ENCODE measurements at places on chromosomes 13 and 19.

DNA sequence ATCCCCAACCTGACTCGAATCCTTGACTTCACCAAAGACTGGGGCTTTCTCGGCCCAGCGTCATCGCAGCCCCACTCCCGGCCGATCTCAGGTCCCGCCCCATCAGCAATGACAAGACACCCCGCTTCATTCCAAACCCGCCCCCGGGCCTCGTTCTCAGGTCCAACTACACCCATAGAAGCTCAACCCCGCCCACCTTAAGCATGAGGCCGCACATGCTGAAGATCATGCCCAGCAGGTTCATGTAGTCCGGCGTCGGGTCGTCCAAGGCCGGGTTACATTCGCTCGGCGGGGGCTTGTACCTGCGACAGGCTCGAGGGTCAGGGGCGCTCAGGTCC is 2.3 kb downstream of the WDR83 start:
- DNase-seq, result peak; percentile 79

- no peak for DNase-seq
Measured at GRCh38 chr19:1370579-1371361, 12.9 kb upstream of the NDUFS7 start.

- DNase-seq, result no peak
Measured at GRCh38 chr19:10690341-10690781, 10.9 kb upstream of the QTRT1 start.

DNA sequence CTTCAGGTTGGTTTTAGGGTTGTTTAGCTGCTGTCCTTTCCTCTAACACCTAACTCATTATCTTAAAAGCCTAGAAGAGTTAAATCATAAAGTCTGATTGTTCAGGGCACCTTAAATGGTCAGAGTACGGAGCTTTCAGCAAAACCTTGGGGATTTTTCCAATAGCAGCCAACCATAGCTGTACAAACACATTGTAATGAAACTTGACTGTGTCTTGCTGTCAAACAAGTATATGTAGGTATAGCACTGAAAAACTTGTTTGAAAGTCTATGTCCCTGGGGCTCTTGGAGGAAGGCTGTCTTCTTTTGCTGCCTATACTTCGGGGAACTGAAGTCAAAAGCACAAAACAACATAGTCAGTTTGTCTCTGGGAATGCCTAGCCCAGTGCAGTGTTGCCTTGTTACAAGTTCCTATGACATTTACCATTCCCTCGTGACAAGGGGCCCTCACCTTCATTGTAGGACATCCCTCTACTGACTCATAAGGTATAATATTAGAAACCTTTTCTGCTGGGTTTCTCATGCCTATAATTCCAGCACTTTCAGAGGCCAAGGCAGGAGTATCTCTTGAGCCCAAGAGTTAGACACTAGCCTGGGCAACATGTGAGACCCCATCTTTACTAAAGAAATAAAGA is 474.5 kb upstream of the NBEA start:
- DNase-seq, result no peak

DNA sequence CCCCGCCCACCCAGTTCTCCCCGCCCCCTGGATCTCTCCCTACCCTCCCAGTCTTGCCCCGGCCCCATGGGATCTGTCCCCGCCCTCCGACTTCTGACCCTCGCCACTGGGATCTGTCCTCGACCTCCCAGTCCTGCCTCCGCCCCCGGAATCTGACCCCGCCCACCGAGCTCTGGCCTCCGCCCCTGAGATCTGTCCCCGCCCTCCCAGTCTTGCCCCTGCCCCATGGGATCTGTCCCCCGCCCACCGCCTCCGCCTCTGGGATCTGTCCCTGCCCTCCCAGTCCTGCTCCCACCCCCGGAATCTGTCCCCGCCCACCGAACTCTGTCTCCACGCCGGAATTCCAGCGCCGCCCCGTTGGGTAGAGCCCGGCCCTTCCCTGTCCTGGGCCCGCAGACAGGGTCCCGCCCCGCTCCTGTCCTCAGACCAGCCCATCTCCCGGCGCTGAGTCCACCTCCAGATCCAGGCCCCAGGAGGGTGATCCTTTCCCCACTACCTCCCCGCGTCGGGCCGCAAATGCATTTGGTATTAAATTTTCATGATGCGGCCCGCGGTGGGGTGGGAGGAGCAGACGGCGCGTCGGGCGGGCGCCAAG is 1.5 kb upstream of the SLC17A7 start:
- DNase-seq, result peak; percentile 87

DNA sequence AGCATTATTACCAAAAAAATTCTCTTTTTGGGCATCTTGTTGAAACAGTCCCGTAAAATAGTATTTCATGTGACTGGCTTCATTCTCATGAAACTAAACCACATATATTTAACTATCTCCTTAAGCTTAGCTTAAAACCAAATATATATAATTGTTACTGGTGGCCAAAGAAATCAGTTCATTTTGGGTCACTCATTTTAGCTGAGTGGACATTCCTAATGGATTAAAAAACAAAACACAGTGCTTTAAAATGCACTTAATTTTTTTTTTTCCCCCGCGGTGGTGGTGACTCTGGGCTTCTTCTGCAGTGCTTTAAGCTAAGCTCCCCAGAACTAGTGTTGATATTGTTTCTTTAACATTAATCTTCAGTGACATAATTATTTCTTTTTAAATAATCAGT is 540.1 kb downstream of the GPC6 start:
- no peak for DNase-seq

- peak; percentile 45 for DNase-seq
Measured at GRCh38 chr19:39514840-39515550, at the start of gene SELENOV. Gene SELENOV (plus strand): TSS chr19:39515139. CDS start chr19:39515213, 74 bp downstream.

DNA sequence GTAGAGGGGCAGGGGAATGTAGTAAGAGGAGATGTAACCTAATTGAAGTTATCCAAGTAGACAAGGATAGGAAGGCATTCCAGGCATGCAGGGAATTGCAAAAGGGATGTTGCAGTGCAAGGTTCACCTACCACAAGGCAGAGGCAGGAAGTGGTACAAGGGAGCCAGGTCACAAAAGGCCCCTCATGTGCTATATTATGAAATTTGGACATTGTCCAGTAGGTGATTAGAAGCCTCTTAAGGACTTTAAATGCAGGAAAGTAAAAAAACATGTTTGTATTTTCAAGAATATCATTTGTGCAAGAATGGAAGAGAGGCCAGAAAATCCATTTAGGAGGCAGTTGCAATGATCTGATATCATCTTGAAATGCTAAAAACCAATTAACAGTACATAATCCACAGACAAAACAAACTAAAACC is 111.4 kb downstream of the FRY start:
- DNase-seq, result no peak

DNA sequence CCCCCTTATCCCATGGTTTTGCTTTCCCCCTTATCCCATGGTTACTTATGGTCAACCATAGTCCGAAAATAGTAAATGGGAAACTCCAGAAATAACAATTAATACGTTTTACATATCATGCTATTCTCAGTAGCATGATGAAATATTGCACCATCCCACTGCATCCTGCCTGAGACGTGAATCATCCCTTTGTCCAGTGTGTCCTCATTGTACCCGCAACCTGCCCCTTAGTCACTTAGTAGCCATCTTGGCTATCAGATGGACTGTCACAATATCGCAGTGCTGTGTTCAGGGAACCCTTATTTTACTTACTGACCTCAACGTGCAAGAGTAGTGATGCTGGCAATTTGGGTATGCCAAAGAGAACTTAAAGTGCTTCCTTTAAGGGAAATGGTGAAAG is 10.5 kb upstream of the NBEA start:
- DNase-seq, result no peak

DNA sequence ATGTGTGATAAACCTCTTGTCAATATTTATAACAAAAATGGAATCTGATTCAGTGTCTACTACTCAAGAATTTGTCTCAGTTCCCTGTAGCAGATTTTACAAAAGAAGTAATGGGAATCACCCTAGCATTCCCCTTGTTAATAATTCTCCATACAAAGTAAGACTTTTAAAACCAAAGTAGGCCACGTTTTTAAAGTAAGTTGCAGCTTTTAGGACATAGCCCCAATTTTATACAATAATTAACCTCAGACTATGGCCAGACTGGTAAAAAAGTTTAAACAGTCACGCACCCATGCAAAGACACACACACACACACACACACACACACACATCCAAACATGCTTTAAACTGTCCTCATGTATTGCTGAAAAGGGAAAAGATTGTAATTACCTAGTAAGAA is 589.9 kb downstream of the PCDH9 start:
- DNase-seq, result no peak

DNA sequence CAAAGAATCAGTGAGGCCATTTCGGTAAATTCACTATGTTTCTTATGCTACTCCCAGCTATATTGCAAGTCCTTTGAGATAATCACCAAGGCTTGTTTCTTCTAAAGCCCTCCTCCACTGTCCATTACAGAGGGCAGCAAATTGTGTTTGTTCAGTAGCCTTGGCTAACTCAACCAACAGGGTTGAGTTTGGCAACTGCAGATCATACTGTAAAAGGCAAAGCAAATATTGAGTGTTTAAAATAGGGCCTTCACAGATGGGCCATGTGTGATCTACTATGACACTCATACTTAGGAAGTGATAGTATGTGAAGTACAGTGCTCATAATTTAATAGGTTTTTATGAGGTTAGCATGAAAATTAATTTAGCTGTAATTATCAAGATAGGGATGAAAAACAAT is 171.3 kb downstream of the DACH1 start:
- no peak for DNase-seq

GRCh38 chr13:73952648-73953047 is 181.6 kb downstream of the KLF12 start:
- DNase-seq, result no peak

- no peak for DNase-seq
Measured at GRCh38 chr13:31749929-31750328, 10.6 kb downstream of the RXFP2 start.

DNA sequence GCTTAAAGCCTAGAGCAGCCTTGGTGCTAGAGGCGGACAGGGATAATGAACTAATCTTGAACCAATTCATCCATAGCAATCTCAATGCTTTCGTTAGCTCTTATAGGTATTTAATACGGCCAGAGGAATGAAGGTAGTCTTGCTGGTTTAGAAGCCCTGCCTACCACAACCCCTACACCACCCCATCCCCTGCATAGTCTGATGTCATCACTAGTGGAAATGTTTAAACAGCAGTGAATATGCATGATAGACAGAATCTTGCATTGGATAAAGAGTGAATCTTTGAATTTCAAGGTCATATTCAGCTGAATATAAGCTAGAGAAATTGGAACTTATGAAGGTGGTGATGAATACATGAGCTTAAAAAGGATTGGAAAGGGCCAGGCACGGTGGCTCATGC is 321.9 kb downstream of the ITGBL1 start:
- DNase-seq, result no peak

- no peak for DNase-seq
Measured at GRCh38 chr19:47854459-47854858, 4.6 kb upstream of the TPRX2 start.

DNA sequence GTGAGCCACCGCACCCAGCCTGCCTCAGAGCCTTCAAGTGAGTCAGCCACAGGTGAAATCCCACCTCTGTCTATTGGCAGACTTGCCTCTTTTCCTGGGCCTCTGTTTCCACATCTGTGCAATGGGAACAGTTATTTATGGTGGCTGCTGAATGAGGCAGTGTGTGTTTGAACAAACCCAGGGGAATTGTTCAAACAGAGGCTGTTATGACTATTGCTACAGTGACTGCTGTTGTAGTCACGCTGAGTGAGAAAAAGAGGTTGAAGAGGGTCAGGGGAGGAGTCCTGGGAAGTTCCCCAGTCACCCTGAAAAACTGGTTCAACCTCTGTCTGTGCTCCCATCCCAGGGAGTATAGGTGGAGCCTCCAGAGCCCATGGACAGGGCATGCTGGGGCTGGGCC is at the start of gene CEACAM19:
Gene CEACAM19 (plus strand): TSS at position 83 of the 400 bp plus-strand sequence. CDS start 450 bp downstream, outside the sequence.
- no peak for DNase-seq

DNA sequence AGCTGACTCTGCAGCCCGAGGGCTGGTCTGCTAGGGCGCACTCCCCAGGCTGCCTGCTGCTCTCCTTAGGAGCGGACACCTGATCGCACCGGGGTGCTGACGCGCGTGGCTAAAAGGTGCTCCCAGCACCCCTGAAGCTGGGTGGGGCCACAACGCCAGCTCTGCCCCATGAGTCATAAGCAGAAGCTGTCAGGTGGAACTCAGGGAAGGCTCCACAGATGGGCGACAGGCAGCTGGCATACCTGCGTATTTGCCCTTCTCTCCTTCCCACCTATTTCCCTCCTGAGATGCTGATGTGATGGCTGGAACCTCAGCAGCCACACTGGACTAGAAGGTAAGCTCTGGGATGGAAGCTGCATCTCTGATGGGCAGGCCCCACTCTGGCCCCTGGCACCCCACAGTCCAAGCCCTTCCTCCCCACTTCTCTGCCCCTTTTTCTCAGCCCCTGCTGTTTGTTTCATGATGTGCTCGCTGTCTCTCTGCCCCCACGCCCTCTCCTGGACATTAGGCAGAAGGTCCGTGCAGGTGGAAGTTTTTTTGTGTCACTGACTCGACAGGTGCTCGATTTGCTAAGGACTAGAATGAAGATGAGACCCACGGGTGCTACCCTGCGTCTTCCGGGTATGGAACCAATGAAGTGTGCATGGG is 30.3 kb upstream of the CACTIN start:
- no peak for DNase-seq

DNA sequence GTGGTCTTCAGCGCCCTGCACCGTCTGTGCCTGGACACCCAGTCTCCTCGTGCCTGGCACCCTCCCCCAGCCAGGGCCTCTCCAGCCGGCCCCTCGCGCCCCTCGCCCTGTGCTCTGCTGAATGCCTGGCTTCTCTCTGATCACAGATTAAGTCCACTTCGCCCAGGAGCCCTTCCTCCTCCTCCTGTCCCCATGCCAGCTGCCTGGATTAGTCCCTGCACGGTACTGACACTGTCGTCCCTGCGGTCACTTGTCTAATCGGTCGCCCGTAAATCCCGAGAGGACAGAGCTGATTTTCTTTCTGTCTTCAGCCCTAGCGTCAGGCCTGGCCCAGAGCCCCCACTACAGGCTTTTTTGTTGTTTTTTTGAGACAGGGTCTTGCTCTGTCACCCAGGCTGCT is 6.6 kb downstream of the THOP1 start:
- DNase-seq, result no peak

DNA sequence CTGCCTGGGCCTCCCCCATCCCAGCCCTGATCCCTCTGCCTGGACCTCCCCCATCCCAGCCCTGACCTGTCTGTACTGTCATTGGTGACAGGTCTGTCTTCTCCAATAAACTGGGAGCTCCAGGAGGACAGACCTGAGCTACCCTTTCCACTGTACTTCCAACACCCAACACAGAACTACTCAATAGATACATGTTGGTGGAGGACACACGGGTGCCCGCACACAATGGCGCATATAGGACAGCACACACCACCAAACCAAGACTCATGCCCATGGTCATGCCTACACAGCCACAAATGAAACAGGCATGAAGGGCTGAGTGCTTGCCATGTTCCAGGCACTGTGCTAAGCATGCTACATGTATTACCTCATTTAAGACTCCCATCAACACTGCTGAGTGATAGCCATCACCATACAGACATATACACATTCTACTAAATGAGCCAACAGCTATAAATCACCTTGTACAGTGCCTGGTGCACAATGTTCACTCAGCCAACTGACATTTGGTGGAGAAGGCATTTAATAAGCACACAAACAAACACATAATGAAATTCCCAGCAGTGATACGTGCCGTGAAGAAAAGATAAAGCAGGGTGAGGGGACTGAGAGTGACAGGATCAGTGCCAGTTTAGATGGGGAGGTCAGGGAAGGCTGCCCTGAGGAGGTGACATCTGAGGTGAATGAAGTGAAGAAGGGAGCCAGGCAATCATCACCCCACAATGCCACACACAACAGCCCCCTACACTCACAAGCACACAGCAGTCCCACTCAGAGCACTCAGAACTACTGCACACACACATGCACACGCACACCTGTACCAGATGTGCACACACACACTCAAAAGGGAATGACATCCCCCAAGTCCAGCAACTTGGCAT is 857 bp downstream of the POU2F2 start:
- no peak for DNase-seq
